ENCODE measurements at places on chromosomes 1 and 21.

DNA sequence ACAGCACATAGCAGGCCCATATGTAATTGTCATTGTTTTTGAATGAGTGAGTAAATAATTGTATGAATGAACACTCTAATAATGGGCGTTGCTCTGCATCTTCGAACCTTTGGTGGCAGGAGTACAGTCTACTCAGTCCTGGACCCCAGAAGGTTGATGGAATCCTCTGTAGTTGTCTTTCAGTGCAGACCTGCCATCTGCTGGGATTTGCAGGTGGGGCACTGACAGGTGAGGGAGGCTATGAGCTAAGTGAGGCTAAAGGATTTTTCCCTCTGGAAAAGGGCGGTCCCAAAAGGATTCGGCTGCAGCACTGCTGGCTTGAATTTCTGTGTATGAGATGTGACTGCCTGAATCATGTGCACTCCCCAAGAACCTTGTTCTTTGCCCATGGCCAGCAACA, 53.4 kb downstream of the PLXNA2 start:
- no peak for DNase-seq

DNA sequence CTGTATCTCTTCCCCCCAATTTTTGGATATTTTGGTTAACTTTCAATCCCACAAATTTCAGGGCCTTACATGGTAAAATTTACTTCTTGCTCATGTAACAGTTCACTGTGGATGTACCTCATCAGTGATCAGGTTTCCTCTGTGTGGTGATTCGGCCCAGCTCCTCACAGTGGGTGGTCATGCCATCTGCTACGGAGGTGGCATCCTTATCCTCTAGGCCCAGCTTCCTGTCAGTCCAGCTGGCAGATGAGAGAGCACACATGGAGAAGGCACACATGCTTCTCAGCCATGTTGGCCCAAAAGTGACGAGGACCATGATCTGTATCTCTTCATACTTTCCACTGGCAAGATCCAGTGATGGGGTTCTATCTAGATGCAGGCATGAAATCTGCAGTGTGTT, 27.2 kb downstream of the PCBP3 start:
- no peak for DNase-seq

DNA sequence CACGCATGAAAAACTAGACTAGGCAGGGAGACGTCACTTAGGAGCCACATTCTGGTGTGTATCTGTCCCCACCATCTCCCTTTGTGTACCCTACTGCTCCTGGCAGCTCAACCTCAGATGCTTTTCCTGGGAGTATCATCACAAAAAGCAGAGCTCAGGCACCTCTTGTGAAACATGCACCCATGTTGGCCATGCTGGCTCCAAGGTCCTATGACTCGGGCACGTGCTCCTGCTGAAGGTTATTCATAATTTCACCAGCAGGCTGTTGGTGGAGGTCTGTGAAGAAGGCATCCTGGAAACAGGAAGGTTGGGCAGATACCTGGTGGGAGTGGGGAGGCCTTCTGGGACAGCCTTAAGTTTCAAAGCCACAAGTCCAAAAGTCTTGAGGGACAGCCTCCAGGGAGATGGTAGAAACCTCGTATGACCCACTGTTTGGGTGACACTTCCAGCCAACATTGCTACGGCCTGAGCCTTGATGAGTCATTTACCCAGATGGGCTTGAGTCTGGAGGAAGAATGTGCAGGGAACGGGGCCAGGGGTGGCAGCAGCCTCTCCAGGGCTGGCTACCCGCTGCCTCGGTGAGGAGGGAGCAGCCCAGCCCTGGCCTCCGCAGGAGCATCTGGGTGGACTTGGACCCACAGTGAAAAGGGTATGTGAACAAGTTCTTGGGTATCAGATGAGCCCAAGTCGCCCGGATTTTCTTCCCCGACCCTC, 75.8 kb downstream of the PGBD5 start:
- no peak for DNase-seq

GRCh38 chr1:172425339-172425738, 4.9 kb downstream of the C1orf105 start:
- DNase-seq, result no peak

DNA sequence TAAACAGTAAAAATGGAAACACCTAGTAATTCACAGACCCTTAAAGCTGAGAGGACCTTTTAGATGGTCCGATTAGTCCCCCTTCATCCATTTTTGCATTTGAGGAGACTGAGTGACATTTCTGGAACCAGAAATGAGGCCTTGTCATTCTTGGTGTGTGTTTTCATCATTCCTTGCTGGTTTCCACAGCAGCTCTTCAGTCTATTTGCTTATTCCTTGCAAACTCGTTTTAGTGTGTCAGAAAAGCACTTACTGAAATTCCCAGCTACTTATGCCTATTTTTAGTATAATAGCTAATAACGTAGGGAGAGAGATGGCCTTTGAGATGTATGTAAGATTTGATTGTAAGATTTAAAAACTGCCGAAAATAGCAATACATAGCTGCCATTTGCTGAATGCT, 70.9 kb downstream of the VPS13D start:
- no peak for DNase-seq

DNA sequence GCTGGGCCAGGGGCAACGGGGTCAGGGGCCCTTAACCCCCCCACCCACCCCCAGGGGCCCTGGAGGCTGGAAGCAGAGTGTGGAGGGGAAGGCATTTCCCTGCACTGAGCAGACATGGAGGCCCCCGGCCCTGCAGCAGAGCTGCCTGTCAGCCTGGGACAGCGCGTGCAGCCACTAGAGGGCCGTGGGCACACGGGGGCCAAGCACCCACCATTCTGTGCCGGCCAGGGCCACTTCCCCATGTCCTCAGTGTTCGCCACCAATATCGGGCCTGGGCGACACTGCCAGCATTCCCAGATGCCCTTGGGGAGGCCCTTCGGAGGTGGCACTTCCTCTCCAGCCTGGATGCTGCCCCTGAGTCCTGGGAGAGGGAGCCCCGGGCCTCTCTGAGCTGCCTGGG, 23.2 kb upstream of the ARHGEF16 start:
- no peak for DNase-seq

DNA sequence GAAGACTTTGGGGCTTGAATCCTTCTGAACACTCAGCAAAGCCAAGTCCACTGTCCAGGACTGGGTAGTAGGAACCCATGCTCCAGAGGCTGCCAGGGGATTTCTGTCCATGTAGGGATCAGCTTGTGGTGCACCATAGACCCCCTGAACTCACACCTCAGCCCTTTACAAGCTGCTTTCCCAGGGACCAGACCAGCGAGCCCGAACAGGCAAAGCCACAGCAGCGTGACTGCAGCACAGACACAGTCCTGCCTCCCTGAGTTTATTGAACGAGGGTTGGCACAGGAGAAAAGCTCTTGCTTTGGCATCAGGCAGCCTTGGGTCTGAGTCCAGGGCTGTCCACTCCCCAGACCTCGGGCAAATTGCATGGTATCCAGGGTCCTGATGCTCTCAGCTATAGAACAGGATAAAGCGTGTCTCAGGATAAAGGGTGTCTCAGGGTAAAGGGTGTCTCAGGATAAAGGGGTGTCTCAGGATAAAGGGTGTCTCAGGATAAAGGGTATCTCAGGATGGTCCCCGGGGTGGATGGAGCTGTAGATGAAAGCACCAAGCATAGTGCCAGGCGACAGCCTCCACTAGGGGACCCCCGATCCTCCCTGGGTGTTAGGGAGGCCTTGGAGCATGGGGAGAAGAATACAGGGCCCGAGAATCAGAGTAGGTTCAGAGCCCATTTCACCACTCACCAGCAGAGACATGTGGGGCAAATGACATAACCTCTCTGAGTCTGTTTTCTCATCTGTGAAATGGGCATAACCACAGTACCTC, 648.8 kb downstream of the NPHP4 start:
- DNase-seq, result no peak

DNA sequence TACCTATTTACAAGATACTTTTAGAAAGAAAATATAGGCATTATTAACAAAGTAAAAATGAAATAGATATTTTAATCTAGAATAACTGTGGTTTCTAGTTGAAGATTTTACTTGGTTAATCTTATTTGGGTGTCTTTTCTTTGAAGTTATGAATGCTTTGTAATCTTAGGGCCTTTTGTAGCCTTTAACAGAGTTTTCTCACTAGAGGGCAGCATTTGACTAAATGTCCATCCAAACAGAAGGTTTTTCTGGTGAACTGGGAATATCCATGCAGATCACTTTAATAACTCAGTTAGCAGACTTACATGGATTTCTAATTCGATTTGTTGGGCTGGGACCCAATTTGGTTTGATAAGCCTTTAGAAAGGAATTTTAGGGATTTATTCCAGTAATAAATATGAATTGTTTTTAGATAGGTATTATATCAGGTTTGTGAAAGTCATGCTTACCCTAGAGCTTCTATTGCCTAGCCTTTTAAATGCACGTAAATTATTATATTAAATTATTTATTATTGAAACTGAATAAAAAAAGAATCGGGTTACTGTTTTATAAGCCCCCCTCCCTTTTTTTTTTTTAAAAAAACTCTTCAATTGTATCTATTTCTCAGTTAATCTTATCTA, 119.7 kb downstream of the ZNF326 start:
- peak; percentile 82 for DNase-seq

DNA sequence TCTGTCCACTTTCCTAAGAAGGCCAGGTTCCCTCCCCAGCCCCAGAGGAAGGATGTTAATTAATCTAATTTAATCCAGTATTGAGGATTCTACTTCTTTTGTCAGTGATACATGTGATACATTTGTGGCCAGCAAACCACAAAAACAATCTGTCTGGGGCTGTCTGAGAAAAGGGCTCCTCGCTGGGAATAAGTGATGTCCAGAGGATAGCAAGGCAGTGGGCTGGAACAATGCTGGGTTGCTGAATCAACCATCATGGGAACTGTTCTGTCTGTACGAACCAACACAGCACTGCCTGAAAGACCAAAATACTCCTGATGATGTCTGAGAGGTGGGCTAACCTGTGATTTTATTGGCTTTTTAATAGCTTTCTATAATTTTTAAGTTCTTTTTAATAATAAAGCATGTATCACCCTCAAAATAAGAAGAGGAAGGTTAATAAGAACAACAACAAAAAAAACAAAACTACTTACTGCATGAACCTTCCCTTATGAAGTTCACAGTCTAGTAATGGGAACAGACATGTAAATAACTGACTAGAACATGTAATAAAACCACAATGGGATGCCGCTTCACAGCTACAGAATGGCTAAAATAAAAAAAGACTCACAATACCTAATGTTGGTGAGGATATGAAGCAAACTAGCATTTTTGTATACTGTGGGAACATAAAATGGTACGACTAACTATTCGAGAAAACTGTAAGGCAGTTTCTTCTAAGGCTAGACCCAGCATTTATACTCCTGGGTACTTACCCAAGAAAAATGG, 11.4 kb upstream of the ADAR start:
- no peak for DNase-seq

DNA sequence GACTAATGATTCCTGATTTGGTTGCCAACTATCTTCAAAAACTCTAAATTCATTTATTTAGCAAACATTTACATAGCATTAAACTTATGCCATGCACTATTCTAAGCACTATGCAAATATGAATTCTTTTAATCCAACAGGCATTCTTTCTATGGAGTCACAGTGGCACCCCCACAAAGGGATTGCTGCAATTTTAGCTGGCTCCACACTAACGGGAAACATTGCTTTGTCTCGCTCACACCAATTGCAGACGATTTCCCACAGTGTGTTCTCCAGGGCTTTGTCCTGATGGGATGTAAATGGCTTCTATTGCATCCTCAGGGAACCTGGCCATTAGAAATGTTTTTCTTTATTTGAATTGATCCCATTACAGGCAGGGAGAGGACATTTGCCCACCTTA, 259.1 kb downstream of the BARHL2 start:
- no peak for DNase-seq

GRCh38 chr21:15491100-15491499, 238.7 kb upstream of the USP25 start:
- no peak for DNase-seq

GRCh38 chr1:204232526-204232925, 18.7 kb upstream of the GOLT1A start:
- no peak for DNase-seq

- DNase-seq, result no peak
Measured at GRCh38 chr1:35324486-35324885, 56.0 kb downstream of the ZMYM4 start.

GRCh38 chr1:145750426-145750825, 31.1 kb downstream of the CD160 start:
- DNase-seq, result no peak

DNA sequence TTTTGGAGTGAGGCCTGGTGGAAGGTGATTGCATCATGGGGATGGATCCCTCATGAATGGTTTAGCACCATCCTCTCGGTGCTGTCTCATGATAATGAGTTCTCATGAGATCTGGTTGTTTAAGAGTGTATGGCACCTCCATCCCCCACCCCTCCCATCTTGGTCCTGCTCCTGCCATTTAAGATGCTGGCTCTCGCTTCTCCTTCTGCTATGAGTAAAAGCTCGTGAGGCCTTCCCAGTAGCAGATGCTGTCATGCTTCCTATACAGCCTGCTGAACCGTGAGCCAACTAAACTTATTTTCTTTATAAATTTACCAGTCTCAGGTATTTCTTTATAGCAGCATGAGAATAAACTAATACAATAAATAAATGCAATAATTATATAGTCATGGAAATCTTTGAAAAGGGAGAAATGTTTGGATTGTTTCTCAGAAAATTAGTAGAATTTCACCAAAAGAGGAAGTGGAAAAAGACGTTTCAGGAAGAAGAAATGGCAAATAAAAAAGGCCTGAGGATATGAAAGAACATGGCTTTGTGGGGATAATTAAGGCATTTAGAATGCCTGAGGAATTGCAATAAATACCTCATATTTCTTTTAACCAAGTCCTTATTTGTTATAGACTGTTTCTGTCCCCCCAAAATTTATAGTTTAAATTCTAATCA, 451.2 kb upstream of the ADGRL4 start:
- DNase-seq, result no peak

GRCh38 chr21:44993321-44994046, 53.7 kb downstream of the SLX9 start:
- DNase-seq, result no peak

- no peak for DNase-seq
Measured at GRCh38 chr1:225772848-225773247, 4.8 kb upstream of the SRP9 start.

- DNase-seq, result no peak
Measured at GRCh38 chr21:42154237-42155044, 64.5 kb upstream of the ABCG1 start.

- DNase-seq, result no peak
Measured at GRCh38 chr1:246078126-246078887, 428.8 kb downstream of the SMYD3 start.
